ENCODE measurements at places on chromosomes 1 and 21.
A peak's percentile ranks its signal among the peaks of the same experiment; 100 is the strongest.

DNA sequence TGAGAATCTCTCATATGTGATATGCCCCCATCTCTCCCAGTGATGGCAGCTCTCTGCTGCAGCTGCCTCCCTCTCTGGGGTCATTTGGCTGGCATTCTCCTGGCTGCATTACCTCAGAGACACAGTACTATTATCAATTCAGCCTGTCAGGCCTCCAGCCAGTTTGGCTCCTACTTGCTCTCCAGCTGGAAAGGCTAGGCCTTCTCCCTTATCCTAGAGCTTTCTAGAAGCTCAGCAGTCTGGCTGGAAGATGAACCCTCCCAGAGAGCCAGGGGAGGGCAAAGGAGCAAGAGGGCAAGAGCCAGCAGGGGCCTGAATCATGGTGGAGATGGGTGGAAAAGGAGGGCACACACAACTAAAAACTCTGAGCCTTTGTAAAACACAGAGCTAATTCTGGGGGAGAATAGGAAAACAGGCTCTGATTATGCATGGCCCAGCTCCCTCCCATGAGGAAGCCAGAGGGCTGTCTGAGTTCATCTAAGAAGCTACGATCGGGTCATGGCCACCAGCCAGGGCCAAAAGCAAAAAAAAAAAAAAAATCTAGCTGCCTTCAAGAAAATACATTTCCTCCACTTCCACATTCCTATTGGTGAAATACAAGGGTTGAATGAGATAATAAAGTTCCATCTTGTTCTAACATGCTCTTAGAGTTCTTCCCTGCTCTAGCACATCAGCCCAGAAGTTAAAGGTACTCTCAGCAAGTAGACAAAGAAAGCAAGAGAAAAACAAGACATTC is 8.8 kb downstream of the LAMB3 start:
- H3K27me3 ChIP-seq = no peaks in the 10 kb centered on the region
- H3K27ac ChIP-seq = no peak overlapping the region
- H3K4me3 ChIP-seq = no peak overlapping the region
- H3K4me1 ChIP-seq = peaks cover 43% of the 10 kb centered on the region

GRCh38 chr1:245467804-245468203 is 313.0 kb downstream of the KIF26B start:
- no peaks in the 10 kb centered on the region for H3K4me1 ChIP-seq
- no peak for DNase-seq
- H3K27ac ChIP-seq = no peak overlapping the region
- no peaks in the 10 kb centered on the region for H3K36me3 ChIP-seq
- H3K4me3 ChIP-seq = no peak overlapping the region

GRCh38 chr1:111909030-111909429 is 80.4 kb downstream of the KCND3 start:
- no peak overlapping the region for H3K27ac ChIP-seq
- H3K36me3 ChIP-seq = no peaks in the 10 kb centered on the region
- H3K27me3 ChIP-seq = no peaks in the 10 kb centered on the region

DNA sequence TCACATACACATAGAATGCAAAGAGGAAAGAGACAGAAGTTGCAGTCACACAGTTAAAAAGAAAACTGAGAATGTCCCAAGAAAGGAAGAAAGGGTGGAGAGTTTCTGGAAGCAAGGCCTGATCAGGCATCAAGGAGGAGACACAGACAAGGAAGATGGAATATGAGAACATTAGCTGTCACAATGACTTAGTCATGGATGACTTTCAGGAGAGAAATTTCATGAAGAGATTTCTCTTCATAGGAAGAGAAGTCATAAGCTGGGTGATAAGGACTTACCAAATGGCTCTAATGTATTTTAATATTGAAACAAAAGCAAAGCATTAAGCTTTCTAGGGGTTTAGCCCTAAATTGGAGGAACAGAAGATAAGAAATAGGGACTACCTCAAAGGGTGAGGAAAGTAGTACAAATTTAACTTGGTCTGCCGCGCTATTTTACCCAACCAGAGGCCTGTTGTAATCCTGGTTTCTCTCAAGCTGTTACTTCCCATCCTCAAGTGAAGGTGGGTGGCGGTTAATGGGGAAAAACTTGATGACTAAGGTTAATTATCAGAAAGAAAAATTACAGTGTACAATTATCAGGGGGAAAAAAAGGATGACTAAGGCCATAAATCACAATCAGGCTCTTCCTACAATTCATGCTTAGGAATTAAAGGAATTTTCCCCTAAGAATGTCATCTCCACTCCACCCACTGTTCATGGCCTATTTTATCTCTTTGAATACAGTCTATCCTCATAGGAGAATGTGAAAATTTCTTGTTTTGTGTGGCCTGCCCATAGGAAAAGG is 93.9 kb upstream of the ADGRL2 start:
- H3K27me3 ChIP-seq = no peaks in the 10 kb centered on the region
- no peak overlapping the region for H3K4me3 ChIP-seq
- H3K36me3 ChIP-seq = no peaks in the 10 kb centered on the region

- no peak for DNase-seq
- no peaks in the 10 kb centered on the region for H3K36me3 ChIP-seq
- no peaks in the 10 kb centered on the region for H3K27me3 ChIP-seq
Observed at GRCh38 chr1:216205176-216205575, 218.1 kb downstream of the USH2A start.

DNA sequence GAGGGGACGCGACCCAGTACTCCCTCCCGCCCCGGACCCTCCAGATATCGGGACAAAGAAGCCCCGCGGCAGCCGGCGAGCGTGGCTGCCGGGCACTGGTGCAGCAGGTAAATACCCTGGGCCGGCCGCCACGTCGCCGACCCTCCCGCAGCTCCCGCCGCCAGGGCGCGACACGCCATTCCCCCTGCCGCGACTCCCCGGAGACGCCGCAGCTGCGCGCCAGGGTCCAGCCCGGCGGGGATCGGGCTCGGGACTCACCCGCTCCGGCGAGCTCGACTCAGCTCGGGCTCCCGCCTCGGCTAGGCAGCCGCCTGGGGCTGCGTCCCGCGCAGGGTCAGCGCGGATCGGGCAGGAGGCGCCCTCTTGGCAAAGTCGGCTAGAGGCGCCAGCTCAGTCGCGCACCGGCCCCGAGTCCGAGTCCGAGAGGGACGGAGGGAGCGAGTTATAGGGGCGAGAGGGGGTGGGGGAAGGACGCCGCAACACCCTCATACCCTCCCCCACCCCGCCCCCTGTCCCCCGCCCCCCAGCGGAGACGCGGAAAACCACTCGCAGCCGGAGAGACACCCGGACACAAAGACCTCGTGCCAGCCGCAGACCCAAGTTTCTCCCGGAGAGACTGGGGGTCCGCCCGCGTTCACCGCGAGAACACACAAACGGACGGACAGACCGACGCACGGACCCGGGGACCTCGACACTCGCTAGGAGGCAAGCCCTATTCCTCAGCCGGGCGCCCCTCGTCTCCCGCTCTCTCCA is 985 bp downstream of the SYT6 start:
- peaks cover 86% of the 10 kb centered on the region for H3K27me3 ChIP-seq
- H3K4me3 ChIP-seq = peak overlapping the region; percentile 47
- no peak overlapping the region for H3K27ac ChIP-seq
- no peak for DNase-seq
- peaks cover 37% of the 10 kb centered on the region for H3K4me1 ChIP-seq
- H3K36me3 ChIP-seq = no peaks in the 10 kb centered on the region

DNA sequence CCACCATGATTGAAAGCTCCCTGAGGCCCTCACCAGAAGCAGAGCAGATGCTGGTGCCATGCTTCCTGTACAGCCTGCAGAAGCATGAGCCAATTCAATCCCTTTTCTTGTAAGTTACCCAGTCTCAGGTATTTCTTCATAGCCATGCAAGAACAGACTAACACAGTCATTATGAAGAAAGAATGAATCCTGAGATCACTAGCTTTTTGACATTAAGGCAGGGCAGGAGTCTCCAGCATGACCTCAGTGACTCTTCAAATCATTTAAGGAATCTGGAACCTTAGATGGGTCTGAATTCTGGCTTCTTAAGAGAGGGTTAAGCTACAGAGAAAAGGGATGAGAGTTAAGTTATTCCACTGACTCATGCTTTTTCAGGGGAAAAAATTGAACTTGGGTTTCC is 79.0 kb downstream of the PTPN14 start:
- no peaks in the 10 kb centered on the region for H3K27me3 ChIP-seq
- no peak overlapping the region for H3K4me3 ChIP-seq
- peaks cover 7% of the 10 kb centered on the region for H3K4me1 ChIP-seq
- no peak overlapping the region for H3K27ac ChIP-seq
- no peak for DNase-seq

GRCh38 chr21:36463204-36463603 is 16.7 kb downstream of the CLDN14 start:
- no peaks in the 10 kb centered on the region for H3K4me1 ChIP-seq
- no peaks in the 10 kb centered on the region for H3K27me3 ChIP-seq
- no peaks in the 10 kb centered on the region for H3K36me3 ChIP-seq
- no peak overlapping the region for H3K4me3 ChIP-seq

DNA sequence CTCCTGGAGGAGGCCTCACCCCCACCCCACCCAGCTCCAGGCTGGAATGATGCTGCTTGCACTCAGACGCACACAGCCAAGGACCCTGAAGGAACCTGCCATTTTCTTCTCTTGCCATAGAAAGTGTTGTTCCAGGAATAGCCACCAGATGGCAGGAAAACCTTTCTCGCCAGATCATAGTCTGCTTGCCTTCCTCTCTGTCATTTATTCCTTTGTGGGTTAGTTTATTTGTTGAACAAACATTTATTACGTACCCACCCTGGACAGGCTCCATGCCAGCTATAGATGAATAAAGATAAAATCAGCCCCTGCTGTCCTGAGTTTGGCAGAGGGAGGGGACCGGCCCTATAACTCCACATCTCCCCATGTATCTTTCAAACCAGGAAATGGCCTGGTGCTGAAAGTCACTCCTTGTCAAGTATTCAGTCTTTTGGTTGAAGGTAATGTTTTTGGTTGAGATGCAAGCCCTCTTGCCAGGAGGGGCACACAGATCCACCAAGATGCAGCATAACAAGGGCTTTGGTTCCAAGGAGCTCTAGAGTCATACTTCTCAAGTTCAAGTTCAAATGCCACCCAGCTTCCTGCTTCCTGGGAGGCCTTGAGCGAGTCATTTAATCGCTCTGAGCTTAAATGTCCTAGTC is 7.0 kb upstream of the KCNC4 start:
- no peaks in the 10 kb centered on the region for H3K27me3 ChIP-seq
- DNase-seq = no peak
- H3K4me3 ChIP-seq = no peak overlapping the region
- peaks cover 8% of the 10 kb centered on the region for H3K4me1 ChIP-seq

DNA sequence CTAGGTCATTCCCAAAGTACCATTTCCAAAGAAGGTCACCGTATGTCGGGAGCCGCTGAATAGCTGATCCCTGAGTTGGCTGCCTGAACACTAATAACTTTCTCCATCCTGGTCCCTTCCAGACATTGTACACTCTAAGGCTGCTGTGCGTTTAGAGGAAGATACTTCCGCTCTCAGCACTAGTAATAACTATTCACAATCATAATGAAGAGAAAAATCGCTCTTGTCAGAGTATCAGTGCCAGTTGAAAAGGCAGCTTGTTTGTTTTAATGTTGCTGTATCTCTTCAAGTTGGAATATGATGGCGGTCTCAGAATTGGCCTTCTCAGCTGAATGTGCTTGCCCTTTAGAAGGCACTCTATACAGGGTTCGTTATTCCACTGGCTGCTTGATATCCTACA is 43.5 kb downstream of the TGFB2 start:
- H3K4me1 ChIP-seq = peaks cover 4% of the 10 kb centered on the region
- no peaks in the 10 kb centered on the region for H3K27me3 ChIP-seq
- no peak for DNase-seq
- no peak overlapping the region for H3K27ac ChIP-seq
- H3K36me3 ChIP-seq = no peaks in the 10 kb centered on the region

GRCh38 chr1:169102567-169102966 is 3.9 kb upstream of the ATP1B1 start:
- no peaks in the 10 kb centered on the region for H3K4me1 ChIP-seq
- H3K36me3 ChIP-seq = no peaks in the 10 kb centered on the region
- H3K27ac ChIP-seq = peak overlapping the region; percentile 70
